ENCODE measurements at places on chromosomes 11 and 22.

DNA sequence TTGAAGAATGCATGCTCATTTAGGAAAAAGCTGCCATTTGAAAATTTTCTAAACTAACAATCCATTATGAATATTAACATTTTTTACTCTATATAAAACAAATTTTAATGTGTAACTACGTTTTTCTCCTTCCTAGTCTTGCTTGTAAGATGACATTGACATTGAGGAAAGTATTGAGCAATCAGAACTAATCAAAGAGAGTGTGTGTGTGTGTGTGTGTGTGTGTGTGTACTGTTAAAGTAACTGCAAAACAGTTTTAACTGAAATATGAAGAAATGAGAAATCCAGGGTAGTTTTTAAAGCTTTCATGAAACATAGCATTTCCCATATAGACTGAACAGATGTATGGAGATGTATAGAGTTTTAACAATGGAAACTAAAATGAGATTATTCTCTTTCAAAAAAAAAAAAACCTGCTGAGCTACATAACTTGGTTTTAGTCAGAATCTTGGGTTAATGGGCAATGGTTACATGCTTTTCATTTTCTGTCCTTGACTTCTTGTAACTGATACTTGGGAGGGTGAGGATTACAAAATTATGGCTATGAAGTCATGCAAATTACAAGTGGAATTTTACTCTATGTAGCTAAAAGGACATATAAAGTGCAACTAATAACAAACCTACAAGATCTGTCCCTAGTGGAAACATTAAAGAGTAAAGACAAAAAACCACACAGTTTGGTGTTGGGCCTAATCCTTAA lies 2.0 kb downstream of the PDGFD start:
- no peak for DNase-seq

GRCh38 chr11:20464518-20464917 lies 77.0 kb downstream of the PRMT3 start:
- no peak for DNase-seq

- DNase-seq, result no peak
These were observed 385.0 kb downstream of the CTTN start for GRCh38 chr11:70783356-70783755.

DNA sequence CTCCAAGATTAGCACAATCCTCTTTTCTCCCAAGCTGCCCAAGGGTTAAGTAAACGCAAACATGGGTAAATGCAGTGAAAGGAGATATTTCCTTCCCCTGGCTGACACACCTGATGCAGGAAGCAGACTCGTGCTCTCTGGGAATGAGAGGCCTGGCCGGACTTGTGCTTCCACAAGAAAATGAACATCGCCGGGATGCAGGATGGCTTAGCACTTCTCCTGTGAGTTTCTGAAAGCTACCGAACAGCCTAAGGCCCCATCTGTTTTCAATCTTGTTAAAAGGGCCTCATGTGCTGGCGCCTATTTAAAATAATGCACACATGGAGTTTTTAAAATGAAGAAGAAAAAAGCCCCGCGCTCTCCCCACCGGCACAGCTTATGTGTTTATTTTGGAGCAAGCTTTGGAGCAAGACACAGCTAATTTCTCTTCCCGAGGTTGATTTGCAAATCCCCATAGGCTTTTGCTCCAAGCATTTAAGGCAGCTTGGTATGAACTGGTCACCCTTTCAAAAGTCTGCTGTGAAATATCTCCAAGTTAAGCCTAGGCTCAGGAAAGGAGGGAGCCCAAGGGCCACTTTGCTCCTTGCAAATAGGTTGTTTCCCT lies 100.9 kb downstream of the SYN3 start:
- DNase-seq, result peak; percentile 32

DNA sequence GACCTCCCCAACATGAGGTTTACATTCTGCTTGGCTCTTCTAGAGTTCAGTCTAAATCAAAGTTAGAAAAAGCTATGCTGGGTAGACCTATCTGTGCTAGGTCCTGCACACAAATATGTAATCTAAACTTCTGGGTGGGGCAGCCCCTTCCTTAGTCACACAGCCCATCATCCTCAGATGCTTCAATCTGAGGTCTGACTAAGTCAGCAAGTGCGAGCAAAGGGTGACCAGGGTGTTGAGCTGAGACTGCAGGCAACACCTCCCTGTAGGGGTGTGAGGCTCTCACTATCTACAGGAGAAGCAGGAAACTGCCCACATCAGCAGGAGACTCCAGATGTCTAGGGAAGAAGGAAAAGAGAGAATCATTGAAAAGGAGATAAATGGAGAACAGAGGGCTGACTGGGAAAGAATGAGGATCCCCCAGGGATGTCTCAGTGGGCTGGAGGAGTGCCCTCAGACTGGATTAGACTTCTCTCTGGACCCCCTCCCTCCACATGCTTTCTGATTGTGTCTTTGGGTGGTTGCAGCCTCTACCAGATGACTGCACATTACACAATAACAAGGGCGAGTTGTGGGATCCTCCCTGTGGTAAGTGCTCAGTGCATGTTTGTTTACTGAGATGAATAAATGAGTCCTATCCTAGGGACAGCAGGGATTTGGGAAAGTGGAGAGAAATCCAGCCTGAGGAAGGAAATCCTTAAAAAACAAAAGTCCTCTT lies 266.2 kb upstream of the PLET1 start:
- DNase-seq, result no peak

DNA sequence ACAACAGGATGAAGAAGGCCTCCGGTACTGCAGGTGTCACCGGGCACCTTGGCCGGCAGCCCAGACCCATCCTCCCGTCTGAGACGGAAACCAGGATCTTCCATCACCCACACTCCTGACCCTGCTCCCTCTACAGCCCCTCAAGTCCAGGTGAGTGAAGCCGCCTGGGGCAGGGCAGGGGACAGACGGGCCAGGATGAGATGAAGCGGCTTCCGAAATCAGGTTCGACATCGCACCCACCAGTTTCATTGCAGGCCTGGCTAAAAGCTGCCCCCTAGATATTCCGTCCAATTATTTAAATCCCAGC lies 639.1 kb downstream of the TBC1D22A start:
- DNase-seq, result no peak

GRCh38 chr11:103997082-103997481 lies 39.4 kb upstream of the DDI1 start:
- DNase-seq, result no peak

- no peak for DNase-seq
These were observed 45.2 kb downstream of the APOL1 start for GRCh38 chr22:36298118-36298517.

GRCh38 chr22:22348127-22348814 lies 103.7 kb downstream of the VPREB1 start:
- peak; percentile 37 for DNase-seq

- peak; percentile 87 for DNase-seq
These were observed 64.9 kb downstream of the NECTIN1 start for GRCh38 chr11:119664063-119664572.

GRCh38 chr11:40328890-40329614 lies 1130.4 kb downstream of the LRRC4C start:
- DNase-seq, result no peak

DNA sequence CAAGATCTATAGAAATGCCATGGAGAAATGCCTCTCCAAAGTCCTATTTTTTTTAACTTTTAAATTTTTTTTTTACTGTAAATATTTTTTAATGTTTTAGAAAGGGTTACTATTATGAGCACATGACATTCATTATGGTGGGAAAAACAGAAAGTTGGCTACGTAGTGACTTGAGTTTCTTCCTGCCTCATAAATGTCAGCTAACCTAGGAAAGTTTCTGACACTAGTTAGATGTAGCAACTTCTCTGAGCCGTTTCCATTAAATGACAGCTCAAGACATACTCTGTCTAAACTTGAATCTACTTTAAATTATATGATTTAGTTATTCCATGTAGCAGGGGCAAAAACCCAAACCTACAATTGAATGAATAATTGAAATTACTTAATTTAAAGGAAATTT lies 18.4 kb upstream of the CTSC start:
- DNase-seq, result no peak

DNA sequence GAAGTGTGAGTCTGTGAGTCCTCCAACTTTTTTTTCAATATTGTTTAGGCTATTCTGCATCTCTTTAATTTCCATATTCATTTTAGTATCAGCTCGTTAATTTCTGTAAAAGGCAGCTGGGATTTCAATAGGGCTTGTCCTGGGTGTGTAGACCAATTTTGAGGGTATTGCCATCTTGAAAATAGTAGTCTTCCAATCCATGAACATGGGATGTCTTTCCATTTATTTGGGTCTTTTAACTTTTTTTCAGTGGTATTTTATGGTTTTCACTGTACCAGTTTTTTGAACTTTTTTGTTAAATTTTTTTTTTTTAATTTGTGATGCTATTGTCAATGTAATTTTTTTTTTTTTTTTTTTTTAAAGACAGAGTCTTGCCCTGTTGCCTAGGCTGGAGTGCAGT lies 79.5 kb downstream of the ARHGAP8 start:
- no peak for DNase-seq

- no peak for DNase-seq
These were observed 107.9 kb downstream of the NAT10 start for GRCh38 chr11:34213366-34213765.

DNA sequence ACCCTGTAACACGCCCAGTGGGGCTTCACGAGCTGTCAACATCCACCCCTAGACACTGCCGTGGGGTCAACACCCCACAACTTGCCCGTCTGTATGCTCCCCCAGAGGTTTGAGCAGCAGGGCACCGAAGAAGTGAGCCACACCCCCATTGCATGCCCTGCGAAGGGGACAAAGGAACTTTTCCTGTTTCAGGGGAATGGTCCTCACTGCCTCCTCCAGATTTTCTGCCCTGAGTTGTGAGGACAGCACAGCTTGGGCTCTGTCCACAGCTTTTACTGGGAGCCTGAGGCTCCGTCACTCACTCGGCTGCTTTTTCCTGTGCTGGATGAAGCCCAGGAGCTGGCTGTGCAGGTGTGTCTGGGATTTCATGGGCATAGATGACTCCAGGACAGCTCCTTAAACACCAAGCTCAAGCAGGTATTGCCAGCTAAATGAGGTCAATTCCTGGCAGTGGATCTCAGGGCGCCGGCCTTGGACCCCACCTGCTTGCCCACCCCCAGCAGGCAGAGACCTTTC lies 40.2 kb upstream of the CCDC188 start:
- DNase-seq, result no peak

DNA sequence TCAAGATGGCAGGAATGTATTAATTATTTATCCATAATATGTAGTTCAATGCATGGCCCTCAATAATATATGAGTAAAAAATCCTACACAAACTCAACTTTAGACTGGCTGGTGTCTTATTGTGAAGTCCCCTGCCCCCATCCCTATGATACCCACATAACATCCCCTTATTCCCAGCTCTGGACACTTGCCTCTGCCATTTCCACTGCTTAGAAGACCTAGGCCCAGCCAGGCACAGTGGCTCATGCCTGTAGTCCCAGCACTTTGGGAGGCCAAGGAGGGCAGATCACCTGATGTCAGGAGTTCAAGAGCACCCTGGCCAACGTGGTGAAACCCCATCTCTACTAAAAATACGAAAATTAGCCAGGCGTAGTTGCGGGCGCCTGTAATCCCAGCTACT lies 84.4 kb downstream of the BDNF start:
- DNase-seq, result no peak

GRCh38 chr11:111428113-111428876 lies 49.2 kb upstream of the POU2AF1 start:
- no peak for DNase-seq

Data from NCI-H524 (cell line).